ENCODE measurements at places on chromosomes 1 and 21.
A peak's percentile ranks its signal among the peaks of the same experiment; 100 is the strongest.

DNA sequence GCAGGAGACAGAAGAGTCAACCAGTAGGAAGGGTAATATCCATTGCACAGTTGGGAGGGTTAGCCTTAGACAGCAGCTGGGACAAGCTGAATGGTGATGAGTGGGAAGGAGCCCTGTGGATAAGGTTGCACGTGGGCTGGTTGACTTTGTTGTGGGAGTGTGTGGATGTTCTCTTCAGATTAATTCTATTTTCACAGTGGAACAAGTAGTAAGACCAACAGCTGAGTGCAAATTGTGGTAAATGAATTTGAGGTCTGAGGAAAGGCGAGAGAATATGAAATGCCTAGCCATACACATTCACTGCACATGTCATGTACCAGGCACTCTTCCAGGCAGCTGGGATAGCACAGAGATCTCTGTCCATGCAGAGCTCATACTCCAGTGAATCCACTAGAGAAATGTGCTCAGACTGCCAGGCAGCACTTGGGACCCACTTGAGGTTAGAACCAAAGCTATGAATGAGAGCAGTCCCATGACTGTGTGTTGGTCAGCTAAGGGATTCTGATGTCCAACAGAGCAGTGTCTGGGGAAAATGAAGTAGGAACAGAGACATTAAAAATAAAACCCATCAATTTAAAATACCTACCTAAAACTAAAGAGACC, 25.2 kb upstream of the VTCN1 start:
- DNase-seq, result no peak

GRCh38 chr1:24278726-24279125, 40.4 kb upstream of the GRHL3 start:
- DNase-seq, result no peak

DNA sequence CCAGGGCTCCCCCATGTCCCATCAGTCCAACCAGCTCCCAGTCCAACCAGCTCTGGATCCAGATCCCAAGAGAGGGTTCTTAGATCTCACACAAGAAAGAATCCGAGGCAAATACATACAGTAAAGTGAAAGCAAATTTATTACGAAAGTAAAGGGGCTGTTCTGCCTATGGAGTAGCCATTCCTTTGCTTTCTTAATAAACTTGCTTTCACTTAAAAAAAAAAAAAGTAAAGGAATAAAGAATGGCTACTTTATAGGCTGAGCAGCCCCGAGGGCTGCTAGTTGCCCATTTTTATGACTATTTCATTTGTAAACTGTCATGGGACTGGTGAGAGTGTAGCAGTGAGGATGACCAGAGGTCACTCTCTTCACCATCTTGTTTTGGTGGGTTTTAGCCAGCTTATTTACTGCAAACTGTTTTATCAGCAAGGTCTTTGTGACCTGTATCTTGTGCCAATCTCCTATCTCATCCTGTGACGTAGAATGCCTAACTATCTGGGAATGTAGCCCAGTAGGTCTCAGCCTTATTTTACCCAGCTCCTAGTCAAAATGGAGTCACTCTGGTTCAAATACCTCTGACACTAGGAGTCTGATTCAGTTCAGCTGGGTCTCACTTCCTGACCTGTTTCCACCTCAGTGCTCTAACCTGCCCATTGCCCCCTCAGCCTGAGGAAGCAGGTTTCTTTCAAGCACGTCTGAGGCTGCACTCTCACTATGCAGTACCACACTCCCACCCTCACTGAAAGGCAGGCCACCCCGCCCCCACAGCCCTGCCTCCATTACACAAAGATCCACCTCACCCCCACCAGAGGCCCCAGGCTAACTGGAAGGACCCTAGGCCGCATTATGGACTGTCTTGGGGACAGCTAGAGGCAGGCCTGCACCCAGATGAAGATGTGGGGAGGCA, 26.5 kb upstream of the ATP2B4 start:
- DNase-seq, result no peak

- DNase-seq, result peak; percentile 51
Observed at GRCh38 chr1:222974496-222974895, 159.7 kb downstream of the DISP1 start.

DNA sequence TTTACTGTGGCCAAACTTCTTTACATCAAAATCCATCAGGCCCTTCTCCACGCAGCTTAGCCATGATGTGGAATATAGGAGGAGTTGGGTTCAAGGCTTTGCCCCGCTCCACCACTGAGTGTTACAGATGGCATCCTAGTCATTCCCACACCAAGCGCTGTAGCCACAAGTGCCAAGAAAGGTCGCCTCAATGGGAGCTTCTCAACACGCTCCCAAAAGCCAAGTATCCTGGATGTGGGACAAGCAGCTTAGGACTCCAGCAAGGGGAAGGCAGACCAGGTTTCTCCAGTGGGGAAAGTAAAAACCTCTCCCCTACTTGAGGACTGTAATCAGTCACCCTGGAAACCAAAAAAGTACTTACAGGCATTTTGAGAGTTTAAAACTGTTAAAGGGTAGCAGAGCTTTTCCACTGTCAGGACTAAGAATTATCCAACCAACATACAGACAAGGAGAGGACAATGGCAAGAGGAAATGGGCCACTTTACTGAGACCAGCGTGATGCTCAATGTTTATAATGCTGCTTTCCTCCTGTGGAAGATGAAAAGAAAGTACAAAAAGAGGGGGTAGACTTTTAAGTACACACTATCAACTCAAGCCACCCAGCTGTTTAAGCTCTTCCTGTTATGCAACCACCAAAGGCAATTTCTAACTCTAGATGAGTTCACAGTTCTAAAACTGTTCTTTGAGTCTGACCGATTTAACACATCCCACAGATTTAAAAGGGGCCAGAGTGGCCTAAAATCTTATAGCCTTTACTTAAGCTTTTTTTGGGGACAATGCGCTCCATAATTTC, 120.7 kb upstream of the KRTAP19-8 start:
- no peak for DNase-seq

GRCh38 chr1:204410688-204411450, 748 bp downstream of the PPP1R15B start:
- no peak for DNase-seq

DNA sequence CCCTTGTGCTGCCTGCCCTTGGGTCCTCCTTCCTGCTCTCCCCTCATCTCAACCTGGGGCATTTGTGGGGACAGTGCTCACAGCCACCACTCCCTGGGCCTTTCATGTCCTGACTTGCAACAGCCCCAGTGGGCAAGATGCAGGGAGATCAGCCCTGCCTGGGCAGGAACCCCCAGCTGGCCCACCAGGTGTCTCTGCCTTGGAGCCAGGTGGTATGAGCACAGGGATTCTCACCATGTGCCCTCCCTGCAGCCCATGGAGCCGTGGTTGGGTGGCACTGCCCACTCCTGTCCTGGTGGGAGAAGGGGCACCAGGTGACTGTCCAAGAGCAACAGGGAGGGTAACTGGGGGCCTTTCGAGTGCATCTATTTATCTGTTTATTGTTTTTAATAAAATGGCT, 100.4 kb downstream of the AJAP1 start:
- no peak for DNase-seq

GRCh38 chr1:2322581-2323211, 68.7 kb downstream of the MORN1 start:
- DNase-seq, result no peak

GRCh38 chr1:101284622-101285218, 47.9 kb downstream of the S1PR1 start:
- DNase-seq, result no peak

DNA sequence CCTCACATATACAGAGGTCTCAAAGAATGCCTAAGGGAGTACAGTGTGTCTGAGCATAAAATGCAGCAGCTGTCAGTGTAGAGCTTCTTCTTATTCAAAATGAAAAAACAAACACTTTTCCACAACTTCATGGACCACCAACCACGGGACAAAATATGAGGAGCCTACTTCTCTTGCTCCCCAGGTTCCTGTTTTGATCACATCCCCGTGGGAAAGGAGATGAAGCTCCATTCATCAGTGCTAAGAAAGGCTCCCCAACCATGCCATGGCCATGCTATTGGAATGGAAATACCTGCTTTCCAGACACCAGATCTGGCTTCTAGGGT, 383 bp downstream of the CD48 start:
- no peak for DNase-seq

- DNase-seq, result no peak
Observed at GRCh38 chr1:116340506-116341231, 32.4 kb upstream of the ATP1A1 start.

DNA sequence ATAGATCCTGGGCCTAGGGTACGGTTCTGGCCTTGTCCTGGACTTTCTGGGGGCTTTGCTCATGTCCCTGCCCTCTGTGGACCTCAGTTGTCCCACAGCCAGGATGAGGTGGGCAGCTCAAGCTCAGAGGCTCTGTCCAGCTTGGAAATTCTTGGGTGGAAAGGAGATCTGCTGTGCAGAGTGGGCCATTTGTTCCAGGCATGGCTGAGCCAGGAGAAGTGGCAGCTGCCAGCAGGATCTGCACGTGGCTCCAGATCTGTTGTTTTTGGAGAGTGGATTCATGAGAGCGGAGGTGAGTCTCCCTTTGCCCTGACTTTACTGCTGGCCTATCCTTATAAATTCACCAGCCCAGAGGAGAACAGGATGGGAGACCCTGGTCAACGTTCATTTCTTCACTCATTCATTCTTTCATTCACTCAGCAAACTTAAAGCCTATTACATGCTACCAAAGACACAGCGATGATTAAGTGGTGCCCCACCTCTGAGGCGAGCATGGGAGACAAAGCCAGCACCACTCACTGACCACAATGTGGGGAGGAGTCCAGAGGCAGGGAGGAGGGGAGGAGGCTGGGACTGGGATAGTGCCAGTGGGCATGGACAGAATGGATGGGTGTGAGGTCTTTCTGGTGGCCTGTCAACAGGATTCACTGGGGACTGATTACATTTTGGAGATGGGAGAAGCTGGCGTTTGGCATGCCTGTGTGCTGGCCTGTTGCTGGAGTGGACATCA, 205.1 kb downstream of the TRABD2B start:
- no peak for DNase-seq

GRCh38 chr1:17919525-17920439, 164.6 kb downstream of the ACTL8 start:
- peak; percentile 18 for DNase-seq

GRCh38 chr1:203547771-203548421, 53.9 kb downstream of the OPTC start:
- no peak for DNase-seq

GRCh38 chr1:21534674-21535378, 25.6 kb downstream of the ALPL start:
- DNase-seq, result no peak

DNA sequence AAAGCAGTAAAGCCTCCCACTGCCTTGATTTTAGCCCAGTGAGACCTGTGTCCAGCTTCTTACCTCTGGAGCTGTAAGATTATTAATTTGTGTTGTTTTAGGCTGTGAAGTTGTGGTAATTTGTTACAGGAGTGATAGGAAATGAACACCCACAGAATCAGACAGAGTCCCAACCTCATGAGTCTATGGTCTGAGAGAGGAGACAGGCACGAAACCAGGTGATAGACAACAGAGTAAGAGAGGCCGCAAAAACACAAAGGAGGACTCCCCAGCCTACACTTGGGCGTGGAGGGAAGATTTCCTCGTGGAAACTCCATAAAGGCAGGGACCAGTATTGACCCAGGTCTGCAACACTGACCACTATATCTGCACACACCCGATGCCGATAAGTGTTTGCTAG, 234.6 kb upstream of the JUN start:
- no peak for DNase-seq

DNA sequence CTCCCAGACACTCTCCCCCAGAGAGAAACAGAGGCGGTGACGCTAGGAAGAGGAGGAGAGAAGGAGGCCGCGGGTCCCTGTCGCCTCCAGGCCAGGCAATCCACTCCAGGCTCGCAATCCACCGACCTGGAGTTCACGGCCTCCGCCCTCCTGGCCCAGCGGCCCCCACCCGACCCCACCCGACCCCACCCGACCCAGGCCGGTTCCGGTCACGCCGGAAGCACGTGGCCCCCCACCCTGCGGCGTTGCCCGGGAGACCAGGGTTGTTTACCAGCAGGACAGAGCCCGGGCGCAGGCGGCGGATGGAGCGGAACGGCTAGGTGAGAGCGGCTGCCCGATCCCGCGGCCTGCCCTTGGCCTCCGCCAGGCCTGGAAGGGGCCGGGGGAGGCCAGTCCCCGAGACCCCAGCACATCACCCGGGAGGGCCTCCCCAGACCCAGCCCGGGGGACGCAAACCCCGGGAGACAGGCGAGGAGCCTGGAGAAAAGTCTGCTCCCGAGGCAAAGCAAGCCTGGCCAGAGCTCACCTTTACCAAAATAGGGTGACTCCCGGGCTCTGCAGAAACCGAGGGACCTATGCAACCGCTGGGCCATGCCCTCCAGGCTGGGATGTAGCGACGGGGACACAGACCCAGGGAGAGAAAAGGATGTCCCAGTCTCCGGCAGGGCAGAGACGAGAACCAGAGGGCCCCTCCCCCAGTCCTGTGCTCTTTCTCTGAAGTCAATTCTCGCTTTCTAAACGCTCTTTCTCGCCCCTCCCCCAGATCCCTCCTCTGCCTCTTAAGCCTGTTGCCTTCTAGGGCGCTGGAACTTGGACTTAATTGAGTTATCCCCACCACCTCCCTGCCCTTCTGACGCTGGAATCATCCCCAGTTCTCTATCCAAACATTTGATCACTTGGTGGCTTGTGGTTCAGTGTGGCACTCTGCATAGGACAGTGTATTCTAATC, at the start of the genes PLA2G2C and UBXN10:
Gene PLA2G2C, minus strand, starts transcription at position 685 of the 949 bp plus-strand sequence. CDS start 9,155 bp downstream, outside the sequence.
Gene UBXN10, plus strand, starts transcription at position 263 of the 949 bp plus-strand sequence. CDS start 4,466 bp downstream, outside the sequence.
- no peak for DNase-seq

- DNase-seq, result no peak
Observed at GRCh38 chr1:8127171-8127641, 101.1 kb upstream of the ERRFI1 start.

DNA sequence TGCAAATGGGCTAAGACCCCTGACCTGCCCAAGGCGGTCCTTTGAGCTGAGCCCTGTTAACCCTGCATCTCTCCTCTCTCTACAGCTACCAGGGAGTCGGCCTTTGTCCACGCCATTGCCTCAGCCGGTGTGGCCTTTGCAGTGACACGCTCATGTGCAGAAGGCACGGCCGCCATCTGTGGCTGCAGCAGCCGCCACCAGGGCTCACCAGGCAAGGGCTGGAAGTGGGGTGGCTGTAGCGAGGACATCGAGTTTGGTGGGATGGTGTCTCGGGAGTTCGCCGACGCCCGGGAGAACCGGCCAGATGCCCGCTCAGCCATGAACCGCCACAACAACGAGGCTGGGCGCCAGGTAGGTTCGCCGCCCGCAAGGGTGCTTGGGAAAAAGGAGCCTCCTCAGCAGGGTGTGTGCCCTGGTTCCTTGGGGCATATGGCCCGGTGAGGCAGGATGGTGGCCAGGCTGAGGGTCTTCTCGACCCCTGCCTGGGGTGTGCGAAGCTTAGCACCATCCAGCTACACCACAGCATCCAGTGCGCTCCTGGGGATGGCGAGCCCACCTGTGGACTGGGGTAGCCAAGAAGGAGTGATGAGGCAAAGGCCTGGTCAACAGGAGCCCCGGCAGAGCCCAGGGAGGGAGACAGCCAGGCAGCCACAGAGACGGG, 31.8 kb upstream of the ARF1 start:
- DNase-seq, result no peak

- no peak for DNase-seq
Observed at GRCh38 chr1:219350172-219350931, 176.7 kb downstream of the LYPLAL1 start.

DNA sequence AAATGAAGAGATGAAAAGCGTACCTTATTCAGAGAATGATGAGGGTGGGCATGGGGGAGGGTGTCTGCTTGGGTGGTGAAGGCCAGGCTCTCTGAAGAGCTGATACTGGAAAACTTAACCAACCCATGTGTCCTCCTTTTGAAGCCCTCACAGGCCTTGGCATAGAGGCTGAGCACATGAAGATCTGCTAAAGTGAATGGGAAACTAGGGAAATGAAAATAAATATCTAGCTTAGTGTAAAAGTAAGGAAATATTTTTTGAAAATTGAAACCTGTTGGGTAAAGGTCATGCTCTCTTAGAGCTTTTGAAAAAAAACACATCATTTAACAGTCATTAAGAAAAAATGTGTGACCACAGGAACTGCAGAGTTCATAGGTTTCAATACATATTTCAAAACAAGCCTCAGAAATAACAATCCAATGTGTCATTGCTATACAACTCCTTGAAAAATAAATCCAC, 40.5 kb upstream of the RALGPS2 start:
- DNase-seq, result peak; percentile 76

Data from AG04450 (cell line).